ENCODE measurements at places on chromosomes 7 and 10.

DNA sequence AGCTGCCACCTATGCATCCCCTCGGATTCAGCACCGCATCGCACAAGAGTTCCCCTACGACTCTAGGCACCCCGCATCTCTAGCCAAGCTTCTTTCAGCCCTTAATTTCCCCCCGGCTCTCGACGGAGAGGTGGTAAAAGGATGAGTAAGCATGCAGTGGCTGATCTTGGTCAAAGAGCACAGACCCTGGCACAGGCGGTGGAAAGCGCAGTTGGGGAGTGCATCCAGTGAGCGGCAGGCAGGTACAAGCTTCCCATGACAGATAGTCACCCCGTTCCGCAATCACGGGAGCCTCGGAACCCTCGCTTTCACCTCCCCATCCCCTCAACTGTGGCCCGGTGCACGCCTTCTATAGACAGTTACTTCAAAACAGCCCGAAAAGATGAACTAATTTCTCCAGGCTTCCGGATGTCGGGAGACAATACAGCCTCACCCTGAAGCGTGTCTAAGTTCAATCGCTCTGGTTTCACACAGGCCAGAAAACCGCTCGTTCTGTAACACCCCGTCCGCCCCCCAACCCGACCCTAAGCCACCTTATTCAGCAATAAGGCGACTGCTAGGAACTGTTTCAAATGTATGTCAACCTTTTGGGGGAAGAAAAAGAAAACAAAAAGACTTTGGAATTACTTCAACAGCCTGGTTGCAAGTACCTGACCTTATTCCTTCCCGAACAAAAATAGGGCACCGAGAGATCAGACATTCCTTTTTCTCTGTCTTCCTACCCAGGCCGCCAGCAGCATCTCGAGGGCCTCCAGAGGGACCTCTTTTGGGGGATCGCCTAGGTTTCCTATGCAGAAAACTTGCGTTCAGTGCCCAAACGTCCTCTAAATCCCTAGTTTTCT, 1.4 kb downstream of the RHEB start:
- DNase-seq, result peak; percentile 9

- peak; percentile 28 for DNase-seq
These were observed 822.3 kb downstream of the PHTF2 start for GRCh38 chr7:78620920-78621319.

GRCh38 chr10:36538953-36539586, 586.3 kb upstream of the ANKRD30A start:
- peak; percentile 31 for DNase-seq

DNA sequence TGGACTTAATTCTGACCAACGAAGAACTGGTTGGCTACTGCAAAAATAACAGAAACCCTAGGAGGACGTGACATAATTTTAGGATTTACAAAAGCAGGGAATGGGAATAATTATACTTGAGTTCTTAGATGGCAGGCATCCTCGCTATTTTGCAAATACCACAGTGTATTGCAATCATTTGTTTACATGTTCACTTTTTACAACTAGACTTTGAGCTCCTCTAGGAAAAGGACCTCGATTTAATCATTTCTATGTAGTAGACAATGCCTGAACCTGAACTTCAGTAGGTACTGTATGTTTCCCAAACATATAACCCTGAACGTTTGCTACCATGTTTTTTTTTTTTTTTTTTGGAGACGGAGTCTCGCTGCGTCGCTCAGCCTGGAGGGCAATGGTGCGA, 137.7 kb downstream of the CNOT4 start:
- DNase-seq, result no peak

DNA sequence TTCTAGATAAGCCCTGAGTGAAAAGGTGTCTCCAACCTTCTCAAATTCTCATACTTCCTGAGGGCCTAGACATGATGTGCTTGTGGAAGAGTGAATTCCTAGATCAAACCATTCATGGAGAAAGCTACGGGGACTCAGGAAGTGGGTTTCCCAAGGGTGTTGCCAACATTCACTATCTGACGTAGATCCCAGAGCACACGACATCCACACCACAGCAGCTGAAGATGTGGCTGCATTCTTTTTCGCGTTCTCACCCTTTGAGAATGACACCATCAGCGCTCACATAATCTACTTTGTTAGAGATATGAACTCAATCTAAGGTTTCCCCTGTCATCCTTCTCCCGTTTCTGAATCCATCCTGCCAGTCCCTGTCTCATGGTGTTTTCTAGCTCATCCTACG, 290.8 kb downstream of the DNAJB6 start:
- DNase-seq, result no peak

DNA sequence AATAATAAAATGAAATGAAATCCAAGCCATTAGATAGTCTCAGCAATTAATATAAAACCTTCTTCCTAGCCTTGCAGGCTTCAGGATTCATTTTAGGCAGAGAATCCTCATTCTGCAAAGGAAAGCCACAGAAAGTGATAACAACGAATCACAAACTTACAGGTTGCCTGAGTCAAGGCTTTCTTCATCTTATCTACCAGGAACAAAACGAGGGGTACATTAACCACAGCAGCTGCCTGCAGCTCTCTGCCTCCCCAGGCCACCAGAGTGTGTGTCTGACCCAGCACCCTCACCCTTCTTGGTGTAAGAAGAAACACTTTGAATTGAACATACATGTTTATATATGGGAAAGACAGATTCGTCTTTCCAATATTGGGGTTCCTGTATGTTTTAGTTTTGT, 12.5 kb upstream of the TNS3 start:
- no peak for DNase-seq

- DNase-seq, result peak; percentile 9
These were observed 33.9 kb downstream of the LRRC4 start for GRCh38 chr7:127997226-127997922.

GRCh38 chr7:134724606-134725005, 54.8 kb upstream of the CALD1 start:
- no peak for DNase-seq

- no peak for DNase-seq
These were observed 73.1 kb downstream of the MKLN1 start for GRCh38 chr7:131400681-131401176.

DNA sequence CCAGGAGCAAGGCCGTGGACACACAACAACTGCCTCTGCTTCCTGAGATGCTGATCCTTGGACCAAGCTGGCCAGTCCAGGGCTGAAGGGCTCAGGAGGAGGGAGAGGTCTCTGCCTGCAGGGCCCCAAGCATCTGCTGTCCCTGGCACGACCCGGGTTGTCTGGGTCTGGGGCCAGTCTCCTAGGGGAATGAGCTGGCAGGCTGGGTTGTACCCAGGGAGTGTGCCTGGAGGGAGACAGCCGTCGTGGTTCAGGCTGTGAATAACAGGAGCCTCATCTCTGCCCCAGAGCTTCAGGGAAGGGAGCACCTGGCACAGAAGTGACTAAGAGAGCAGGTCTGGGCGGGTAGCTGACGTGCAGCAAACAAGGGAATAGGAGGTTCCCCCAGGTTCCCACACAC, 17.9 kb upstream of the SERPINE1 start:
- DNase-seq, result no peak

DNA sequence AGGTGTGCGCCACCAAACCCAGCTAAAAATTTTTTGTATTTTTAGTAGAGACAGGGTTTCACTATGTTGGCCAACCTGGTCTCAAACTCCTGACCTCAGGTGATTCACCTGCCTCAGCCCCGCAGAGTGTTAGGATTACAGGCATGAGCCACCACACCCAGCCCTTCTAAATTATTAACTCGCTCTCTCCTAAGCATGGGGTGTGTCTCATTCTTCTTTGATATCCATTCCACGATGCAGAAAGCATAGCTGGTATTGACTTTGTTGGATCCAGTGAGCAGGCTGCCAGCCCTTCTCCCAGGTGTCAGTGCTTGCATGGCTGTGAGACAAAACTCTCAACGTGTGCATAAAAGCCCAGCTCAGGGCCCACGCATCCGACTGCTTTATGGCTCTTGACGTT, 254.1 kb upstream of the PFKP start:
- no peak for DNase-seq

- no peak for DNase-seq
These were observed 284.9 kb downstream of the OTUD1 start for GRCh38 chr10:23723796-23724195.

- no peak for DNase-seq
These were observed 140.7 kb downstream of the PAXIP1 start for GRCh38 chr7:154862153-154862791.

- DNase-seq, result peak; percentile 6
These were observed 132.3 kb upstream of the POT1 start for GRCh38 chr7:125061776-125062397.

GRCh38 chr10:122780391-122780790, 65.3 kb downstream of the CUZD1 start:
- peak; percentile 35 for DNase-seq

DNA sequence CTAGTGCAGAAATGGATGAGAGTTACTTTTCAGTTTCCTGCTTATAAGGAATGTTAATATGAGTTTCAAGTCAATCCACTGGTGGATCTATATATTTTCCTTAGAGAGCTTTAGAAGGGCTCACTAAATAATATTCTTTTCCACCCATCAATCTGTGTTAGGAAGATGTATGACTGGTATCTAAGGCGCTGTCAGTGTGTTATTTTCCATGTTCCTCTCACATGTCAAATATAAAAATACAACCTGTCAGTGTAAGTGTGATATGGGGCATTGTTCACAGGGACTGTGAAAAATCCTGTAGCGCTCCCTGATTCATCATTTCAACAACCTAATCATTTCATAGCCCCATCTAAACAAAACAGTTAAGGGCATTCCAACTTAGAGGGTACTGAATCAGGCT, 203.1 kb downstream of the TMEM26 start:
- DNase-seq, result no peak

GRCh38 chr10:130497056-130498010, 361.1 kb downstream of the GLRX3 start:
- no peak for DNase-seq

DNA sequence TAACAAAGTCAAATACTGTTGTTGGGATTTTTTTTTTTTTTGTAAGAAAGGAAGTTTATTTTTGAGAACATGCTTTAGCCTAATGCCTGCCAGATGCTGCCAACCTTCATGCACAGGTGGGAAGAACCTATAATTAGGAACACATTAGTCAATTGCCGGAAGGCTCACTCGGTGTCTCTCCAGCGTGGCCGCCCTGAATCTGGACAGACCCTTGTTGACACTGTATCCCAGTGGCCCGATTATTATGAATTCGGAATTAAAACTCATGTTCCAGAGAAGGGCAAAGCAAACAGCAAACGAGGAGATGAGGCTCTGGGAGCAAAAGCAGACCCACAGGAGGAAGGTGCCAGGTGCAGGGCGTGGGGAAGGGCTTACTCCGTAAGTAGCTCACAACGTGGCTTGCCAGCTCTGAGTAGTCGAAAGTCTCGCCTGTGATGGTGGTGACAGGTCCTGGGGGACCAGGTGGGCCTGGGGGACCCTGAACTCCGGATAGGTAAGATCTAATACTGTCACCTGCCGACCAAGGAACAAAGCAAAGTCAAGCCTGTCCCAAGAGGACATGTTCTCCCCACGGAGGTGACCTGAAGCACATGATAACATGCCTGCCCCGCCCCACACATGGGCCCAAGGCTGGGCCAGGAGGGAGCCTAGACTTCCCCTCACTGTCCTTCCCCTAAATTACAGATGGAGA, 48.3 kb downstream of the COL17A1 start:
- DNase-seq, result no peak

DNA sequence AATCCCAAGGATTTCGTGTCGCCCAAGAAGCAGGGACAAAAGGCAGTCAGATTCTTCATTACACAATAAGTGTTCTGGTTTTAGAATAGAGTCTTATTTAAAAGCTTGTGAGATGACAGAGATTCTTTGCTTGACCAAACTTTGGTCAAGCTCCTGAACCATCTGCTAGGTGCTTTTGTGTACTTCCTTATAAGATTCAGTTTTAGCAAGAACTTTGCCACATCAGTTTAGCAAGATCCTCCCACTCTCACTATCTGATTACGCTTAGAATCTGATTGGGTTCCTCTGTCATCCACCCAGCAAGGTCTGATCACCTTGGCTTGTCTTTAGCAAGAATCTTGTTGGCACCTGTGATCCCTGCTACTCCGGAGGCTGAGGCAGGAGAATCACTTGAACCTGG, 38.2 kb upstream of the SDHAF3 start:
- DNase-seq, result no peak

GRCh38 chr7:31439165-31439564, 74.7 kb upstream of the ITPRID1 start:
- no peak for DNase-seq

DNA sequence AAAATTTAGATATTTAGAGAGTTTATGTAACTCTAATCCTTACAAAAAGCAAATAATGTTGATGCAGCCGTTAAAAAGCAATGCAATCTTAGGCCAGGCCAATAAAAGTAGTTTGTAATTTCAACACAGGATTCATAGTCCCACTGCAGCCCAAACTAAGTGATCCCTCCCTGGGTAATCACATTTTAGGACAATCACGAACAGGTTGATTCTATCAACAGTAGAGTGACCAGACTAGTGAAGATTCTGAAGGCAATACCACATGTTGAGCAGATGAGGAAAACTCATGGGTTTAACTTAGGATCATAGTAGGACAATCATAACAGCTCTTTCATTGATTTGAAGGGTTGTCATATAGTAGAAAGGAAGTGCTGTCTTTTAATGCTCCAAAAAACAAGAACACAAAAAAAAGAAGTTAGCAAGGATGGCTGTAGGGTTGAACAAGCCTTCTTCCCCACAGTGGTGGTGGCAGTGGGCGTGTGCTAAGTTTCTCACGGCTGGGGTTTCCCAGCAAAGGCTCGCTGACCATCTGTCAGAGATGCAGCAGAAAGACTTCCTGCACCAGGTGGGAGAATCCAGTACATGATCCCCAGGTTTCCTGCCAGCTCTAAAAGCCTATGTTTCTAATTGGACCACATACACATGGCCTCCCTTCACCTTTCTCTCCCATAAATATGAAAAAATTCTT, 212.2 kb downstream of the CHRM2 start:
- no peak for DNase-seq

DNA sequence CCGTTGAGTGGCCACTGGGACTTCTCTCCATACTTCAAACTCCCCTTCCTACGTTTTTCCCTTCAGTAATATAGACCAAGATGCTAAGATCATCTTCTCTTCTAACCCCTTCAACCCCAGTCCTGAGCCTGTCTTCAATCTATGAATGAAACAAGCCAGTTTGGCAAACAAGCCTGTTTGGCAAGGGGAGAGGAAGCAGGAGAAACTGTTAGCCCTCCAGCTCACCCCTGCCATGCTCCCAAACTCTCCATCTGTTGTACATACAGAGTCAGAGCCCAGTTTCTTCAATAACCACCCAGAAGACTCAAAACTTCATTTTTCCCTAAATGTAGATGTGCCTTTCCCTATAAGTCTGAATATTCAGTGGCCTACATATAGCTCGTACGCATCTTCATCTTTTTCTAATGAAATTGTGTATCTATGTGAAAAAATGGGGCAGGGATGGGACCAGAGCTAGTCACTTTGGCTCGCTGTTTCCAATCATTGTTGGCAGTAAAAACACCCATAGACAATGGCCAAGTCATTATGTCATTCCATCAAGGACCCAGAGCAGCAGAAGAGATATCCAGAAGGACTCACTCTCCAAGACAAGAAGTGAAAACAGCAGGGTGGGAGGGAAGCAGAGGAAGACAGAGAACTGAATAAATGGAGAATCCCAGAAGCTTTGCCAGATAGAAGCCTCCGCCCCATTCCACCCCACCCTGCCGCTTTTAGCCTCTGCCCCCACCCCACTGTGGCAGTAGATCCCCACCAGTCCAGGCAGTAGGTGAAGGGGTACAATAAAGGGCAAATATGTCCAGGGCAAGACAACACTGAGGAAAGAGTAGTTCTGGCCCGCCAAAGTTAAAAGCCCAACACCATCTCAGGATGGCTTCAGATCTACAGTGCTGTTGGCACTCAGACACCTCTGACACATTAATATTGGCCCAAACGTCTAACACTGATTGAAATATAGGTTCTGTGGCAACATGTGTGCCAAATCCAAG, 87.3 kb downstream of the DOCK4 start:
- DNase-seq, result no peak
